WERI-Rb-1 (cell line): ENCODE measurements at places on chromosomes 6 and 20.

DNA sequence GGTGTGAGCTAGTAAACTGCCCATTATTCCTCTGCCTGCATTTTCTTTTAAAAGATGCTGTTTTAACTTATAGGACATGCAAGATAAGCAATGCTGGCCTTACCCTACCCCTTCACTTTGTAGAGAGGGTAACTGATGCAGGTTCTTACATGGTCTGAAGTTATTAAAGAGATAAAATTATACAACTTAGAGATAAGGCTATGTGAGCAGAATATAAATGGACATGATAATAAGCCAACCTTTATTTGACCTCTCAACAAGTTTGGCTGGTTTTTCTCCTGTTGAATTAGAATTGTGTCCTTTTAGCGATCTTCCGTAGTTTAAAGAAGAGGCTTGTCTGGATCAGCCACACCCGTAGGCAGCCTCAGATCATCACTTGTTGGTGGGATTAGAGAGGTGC lies 377.0 kb downstream of the BTBD3 start:
- DNase-seq = no peak

- DNase-seq = no peak
Measured at GRCh38 chr6:30810813-30811339, 66.5 kb upstream of the IER3 start.

DNA sequence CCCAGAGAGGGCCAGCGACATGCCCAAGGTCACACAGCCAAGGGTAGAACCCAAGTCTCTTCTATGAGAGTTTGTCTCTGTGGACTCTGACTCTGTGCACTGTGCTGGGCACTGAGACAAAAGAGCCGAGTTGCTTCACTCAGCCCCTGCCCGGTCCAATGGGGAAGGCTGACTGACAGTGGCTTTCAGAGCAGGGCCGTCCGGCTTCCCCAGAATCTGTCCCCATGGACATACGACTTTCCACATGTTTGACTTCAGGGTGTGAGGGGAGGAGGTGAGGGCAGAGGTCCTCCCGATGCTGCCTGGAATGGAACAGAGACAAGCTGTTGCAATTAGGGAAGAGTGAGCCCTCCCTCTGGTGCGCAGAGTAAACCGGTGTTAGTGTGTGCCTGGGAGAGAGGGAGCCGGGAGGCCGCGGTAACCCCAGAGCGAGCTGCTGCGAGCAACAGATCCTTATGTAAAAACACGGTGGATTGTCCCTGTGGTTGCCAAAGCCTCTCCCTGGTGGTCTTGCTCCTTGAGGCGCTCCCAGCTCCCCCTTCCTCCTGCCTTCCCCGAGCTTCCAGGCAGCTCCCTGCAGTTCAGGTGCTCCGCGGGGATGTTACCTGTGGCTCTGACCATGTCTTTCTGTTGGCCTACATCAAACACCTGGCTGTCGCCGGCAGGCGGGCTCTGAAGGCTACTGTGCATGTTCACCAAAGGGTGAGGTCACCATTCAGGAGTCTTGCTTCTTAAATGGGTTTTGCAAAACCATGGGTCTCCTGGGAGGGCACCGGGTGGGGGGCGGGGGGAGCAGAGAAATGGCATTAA lies 672 bp downstream of the SIRPA start:
- no peak for DNase-seq

DNA sequence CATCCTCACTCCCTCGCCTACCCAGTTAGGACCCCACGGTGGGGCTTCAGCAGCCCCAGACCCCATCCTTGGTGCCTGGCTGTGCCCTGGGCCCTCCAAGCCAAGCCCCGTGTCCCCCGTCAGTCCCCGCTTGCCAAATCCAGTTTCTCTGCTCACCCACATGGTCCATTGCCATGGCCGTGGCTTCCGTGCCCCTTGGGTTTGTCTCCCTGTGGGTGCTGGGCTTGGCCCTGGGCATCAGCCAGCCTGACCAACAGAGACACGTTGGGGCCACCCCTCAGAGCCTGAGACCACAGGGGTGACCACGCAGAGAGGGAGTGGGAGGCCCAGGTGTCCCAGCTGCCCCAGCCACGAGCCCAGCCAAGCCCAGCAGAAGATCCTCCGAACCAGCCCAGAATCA lies 7.7 kb downstream of the SS18L1 start:
- no peak for DNase-seq

DNA sequence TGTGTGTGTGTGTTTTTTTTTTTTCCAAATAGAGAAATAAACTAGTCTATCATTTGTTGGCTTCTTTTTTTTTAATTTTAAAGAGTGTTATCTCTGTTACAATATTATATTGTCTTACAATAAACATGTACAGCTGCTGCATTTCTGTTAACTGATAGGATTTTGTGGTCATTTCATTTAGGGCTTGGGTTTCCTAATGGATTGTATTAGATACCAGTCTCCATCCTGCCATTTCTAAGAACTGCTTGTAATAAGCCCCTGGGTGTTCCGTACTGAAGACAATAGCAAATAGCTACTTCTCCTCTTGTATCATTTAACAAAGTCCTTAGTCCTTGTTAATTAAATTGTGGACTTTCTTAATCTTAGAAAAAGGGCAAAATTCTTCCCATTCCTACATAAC lies 45.7 kb downstream of the SOBP start:
- DNase-seq = no peak

GRCh38 chr6:42819803-42820511 lies 38.1 kb downstream of the BICRAL start:
- no peak for DNase-seq

DNA sequence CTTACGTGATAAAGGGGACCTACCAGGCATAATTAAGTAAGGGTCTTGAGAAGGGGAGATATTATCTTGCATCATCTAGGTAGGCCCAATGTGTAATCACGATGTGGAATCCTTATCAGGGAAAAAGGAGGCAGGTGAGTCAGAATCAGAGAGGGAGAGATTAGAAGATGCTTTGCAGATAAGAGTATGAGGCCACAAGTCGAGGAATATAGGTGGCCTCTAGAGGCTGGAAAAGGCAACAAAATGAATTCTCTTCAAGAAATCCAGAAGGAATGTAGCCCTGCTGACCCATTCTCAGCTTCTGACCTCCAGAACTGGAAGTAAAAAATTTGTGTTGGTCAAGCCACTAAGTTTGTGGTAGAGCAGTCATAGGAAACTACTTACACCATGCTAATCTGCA lies 11.0 kb upstream of the ENPP4 start:
- no peak for DNase-seq

- no peak for DNase-seq
Measured at GRCh38 chr6:87054143-87054833, 40.6 kb downstream of the CGA start.

- DNase-seq = no peak
Measured at GRCh38 chr6:79506251-79506650, 31.0 kb downstream of the LCA5 start.

DNA sequence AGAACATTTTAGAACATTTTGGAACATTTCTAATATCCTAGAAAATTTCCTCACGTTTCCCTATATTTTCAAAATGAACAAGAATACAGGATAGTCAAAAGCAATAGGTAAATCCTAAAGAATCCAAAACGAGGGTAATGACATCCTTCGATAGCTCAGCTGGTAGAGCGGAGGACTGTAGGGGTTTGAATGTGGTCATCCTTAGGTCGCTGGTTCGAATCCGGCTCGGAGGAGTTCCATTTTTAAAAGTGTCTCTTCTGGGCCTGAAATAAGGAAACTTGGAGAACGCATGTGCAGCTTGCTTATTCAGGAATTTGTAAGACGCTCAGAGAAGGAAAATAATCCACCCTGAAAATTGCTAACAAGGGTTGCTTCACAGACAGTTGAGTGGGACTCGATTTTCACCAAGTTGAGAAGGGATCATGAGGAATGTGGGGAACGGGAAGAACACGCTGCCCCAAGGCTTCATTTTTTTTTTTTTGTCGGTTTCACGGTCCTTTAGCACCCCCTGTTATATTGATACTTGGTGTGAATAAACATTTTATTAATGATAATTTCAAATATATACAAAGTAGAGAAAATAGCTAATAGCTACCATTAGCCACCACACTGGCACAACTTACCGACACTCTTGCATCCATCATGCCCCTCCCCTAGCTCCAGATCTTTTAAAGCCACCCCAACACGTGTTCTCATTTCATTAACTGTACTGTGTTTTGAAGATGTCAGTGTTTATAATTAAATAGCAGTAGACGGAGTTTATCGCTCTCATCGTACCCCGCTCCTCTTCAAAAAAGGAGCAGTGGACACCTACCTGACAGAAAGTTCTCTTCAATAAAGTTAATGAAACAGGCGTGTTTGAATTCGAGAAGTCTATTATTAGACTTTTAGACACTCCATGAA lies 1.8 kb upstream of the ABT1 start:
- no peak for DNase-seq

DNA sequence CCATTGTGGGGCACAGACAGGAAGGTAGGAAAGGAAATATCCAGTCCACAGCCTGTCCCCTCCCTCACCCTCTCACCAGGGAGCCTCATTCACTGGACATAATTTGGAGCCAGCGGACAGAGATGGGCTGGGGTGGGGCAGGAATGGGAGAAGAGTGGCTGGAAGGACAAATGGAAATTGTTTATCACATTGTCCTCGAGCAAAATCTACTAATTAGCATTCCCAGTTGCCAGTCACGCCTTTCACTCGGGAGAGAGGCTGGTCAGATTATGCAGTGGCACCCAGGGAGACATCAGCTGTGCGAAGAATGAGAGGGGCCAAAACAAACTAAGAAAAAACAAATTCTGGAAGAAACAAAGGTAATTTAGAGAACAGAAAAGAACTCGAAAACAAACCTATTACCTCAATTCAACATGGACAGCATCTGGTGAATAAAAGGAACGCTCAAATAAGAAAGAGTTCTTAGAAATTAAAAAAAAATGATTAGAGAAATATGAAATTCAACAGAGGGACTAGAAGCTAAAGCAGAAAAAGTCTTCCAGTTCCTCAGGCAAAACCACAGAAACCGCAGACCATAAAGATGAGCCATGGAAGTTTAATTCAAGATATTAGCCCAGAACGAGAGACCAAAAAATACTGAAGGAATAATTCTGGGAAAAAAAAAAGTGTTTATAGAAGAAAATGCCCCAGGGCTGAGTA lies 108.5 kb upstream of the RALGAPA2 start:
- DNase-seq = no peak

DNA sequence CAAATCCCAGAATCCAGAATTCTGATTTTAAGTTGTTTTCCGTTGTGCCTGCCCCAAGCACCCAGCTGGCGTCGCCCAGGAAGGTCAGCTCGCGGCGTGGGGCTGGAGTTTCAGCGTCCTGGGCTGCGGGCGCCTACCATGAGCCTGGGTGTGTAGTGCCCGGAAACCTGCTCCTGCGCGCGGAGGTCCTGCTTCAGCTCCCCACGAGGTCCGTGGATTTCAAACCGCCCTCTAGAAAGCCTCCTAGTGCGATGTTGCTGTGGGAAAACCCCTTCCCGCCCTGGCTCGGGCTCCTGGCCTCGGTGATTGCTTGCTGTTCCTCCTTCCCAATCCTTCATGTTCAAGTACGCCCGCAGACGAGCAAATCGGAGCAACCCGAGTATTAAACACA lies 51.3 kb upstream of the NRN1 start:
- peak; percentile 50 for DNase-seq

- peak; percentile 68 for DNase-seq
Measured at GRCh38 chr6:35294308-35294945, 3.2 kb upstream of the DEF6 start.

GRCh38 chr6:5537967-5538366 lies 276.7 kb downstream of the FARS2 start:
- no peak for DNase-seq

DNA sequence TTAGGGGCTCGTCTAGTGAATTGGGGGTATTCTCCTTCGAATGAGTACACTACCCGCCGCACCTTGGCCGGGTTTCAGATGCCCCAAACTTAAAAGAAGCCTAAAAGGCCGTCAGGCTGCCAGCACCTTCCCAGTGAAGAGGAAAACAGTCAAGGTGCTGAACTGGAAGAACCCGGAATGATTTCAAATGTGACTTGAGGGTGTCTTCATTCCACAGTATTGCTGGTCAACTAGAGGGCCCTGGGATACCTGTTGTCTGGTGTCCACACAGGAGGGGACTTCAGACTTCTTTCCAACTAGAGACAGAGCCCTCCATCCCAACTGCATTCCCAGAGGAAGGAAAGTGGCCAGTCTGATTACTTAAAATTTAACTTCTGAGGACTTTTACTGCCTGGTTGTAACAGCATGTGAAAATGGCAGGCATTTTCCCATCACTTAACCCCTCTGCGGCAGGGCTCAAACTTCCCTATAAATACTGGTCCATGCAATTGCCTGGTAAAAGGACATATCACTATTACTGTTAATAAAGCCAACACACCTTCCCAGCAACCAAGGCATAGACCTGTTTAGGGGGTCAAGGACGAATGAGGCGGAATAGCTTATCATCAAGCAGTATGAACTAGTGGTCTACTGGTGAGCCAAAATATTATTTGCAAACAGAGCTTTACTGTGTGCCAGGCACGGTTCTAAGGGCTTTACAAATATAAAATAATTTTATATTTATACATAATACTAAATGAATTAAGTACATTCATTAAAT lies 651 bp upstream of the SAMHD1 start:
- DNase-seq = no peak

GRCh38 chr20:1345030-1345755 lies 16.3 kb upstream of the SDCBP2 start:
- no peak for DNase-seq

GRCh38 chr20:7010527-7010926 lies 243.0 kb downstream of the BMP2 start:
- no peak for DNase-seq

- DNase-seq = no peak
Measured at GRCh38 chr20:54002741-54003140, 67.7 kb downstream of the BCAS1 start.

- DNase-seq = no peak
Measured at GRCh38 chr20:51026269-51026668, 3.4 kb upstream of the KCNG1 start.

DNA sequence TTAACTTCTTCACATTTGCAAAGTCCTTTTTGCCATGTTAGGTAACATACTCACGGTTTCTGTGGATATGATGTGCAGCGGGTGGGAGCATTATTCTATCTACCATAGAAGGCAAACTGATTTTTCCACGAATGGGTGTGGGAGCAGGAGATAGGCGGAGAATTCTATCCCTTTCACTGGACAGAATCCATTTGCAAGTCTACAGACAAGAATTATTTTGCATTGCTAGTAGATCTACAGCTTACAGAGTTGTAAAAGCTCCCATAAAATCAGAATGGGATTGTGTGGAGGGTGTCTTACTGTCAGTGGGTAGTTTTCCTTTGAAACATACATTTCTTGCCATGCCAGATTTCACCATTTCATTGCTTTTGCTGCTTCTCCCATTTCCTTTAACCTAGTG lies 22.4 kb upstream of the ZFP64 start:
- DNase-seq = no peak

DNA sequence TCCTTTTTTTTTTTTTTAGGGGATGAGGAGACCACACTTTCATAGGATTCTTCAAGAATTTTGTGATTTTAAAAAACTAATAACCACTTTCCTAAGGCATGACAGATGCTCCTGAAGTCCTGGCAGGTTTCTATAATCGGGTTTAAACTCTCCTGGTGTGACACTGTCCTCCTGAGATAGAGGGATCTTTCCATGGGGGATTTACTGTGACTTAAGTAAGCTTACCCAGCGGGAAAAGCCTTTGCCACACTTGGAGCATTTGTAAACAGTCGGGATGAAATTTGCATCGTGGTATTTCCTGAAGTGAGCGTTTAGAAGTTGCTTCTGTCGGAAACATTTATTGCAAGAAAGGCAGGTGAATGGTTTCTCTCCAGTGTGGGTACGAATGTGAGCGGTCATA lies 16.6 kb downstream of the CTCFL start:
- DNase-seq = peak; percentile 61
